Amniotic stem cell (primary cell): ENCODE measurements at places on chromosomes 1 and 21.

- no peak for DNase-seq
These were observed 13.6 kb downstream of the IPO9 start for GRCh38 chr1:201842472-201843027.

GRCh38 chr1:31984419-31985347 lies 29.0 kb upstream of the KHDRBS1 start:
- DNase-seq: no peak

GRCh38 chr1:11654939-11655808 lies 497 bp downstream of the FBXO44 start:
- no peak for DNase-seq

GRCh38 chr1:115065021-115065420 lies 24.3 kb downstream of the TSPAN2 start:
- no peak for DNase-seq

GRCh38 chr1:24540906-24541710 lies 14.8 kb upstream of the NCMAP start:
- peak; percentile 14 for DNase-seq

DNA sequence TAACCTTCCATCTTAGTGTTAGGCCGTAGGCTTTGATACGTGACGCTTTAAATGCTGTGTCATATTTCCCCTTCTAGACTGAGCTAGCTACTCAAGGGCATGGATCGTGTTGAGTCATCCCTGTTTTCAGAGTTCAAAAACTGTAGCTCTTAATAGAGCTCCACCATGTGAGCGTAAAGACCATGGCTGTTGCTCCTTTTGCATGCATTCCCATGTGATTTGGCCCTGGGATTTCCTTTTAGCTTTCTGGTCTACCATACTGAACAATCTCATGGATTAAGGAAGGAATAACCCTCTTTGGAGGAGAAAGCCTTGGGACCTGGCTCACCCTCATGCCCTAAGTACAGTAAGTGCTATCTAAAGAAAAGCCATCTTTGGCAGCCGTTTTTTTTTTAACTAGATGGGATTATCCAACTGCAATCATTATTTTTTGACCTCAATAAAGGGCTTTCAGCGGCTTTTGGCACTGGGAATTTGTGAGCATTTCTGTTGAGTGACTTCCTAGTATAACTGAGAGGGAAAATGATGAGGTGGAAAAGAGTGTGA lies 76.6 kb downstream of the PLPP3 start:
- DNase-seq: no peak

DNA sequence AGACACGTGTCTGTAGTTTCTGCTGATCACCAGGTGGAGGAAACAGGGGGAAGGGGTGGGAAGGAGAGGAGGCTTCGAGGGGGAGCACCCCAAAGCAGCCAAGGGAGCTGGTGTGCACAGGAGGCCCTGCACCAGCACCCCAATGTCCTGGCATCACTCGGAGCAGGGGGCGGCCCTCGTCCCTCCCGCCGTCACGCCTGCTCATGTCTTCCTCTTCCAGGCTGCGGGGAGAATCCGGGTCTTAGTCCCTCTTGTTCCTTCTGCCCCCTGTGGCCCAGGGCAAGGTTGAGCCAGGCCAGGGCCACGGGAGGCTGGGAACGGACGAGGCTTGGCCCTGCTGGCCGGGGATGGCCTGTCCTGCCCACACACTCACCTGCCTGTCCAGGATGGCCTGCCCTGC lies 21.4 kb upstream of the ARHGEF16 start:
- DNase-seq: no peak

- DNase-seq: no peak
These were observed 2.4 kb downstream of the HMGB4 start for GRCh38 chr1:33866281-33866680.

DNA sequence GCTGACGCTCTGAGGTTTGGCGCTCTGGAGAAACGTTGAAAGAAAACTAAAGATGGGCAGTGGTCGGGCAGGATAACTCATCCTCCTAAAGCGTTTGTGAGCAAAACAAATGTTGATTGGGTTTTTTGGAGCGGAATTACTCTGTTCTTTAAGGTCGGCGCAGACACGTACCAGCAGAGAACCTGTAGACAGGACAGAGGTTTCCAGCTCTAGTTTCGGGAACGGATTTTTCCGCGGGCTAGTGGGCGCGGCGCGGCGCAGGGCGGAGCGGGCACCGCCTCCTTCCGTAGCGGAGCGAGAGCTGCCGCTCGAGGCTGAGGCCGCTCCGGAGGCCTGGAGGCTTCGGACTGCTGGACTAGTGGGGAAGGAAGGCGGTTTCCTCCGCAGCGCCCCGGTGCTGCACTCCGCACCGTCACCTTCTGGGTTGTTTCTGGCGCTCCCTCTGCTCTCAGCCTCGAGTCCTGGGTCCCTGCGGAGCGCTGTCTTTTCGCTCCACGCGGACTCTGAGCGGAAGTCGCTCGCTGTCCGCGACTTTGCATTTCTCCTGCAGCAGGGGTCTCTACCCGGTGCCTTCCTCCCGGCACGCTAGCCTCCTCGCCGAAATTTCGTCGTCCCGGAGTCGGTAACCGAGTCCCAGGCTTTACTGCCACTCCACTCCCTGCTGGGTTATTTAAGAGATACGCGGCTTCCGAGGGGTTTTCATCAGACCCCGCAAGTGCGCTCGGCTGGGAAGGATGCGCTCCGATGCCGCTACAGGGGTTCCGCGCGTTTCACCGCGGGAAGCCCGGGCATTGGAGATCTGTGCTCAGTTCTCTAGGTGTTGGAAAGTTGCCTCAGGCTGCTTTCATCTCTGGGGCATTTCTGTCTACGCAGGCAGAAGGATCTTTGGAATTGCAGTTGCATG lies 7.0 kb downstream of the FOXD2 start:
- DNase-seq: no peak

GRCh38 chr1:221776495-221777301 lies 34.8 kb upstream of the DUSP10 start:
- no peak for DNase-seq

DNA sequence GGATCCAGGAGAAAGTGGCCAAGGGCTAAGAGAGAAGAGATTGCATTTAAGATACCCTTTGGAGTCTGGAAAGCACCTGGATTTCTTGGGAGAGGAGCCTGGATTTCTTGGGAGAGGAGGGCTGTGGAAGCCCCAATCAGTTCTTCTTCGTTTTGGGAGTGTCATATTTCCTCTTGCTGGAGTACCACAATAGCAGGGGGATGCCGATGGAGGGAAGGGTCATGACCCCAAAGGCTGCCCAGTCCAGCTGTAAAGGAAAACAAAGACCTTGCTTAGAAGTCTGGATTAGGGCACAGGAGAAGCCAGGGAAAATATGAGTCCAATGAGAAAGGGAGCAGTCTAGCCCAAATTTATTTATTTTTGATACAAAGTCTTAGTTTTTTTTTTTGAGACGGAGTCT lies 11.3 kb downstream of the SSR2 start:
- no peak for DNase-seq

DNA sequence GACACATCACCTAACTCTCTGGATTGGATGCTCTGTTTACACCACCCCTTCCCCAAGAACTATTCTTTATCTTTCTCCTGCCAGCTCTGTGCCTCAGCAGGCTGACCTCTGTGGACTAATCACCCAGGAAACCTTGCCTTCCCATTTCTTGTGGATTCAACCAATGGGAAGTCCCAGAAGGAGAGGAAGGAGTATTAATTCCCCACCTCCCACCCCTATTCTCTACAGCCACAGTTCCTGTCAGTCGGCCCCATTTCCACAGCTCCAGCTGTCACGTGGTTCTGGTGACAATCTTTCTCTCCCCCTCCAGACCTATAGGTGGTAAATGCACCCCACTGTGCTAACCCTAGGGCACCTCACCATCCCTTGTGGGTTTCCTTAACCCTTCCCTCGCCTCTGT lies 46.8 kb upstream of the SSBP3 start:
- no peak for DNase-seq

DNA sequence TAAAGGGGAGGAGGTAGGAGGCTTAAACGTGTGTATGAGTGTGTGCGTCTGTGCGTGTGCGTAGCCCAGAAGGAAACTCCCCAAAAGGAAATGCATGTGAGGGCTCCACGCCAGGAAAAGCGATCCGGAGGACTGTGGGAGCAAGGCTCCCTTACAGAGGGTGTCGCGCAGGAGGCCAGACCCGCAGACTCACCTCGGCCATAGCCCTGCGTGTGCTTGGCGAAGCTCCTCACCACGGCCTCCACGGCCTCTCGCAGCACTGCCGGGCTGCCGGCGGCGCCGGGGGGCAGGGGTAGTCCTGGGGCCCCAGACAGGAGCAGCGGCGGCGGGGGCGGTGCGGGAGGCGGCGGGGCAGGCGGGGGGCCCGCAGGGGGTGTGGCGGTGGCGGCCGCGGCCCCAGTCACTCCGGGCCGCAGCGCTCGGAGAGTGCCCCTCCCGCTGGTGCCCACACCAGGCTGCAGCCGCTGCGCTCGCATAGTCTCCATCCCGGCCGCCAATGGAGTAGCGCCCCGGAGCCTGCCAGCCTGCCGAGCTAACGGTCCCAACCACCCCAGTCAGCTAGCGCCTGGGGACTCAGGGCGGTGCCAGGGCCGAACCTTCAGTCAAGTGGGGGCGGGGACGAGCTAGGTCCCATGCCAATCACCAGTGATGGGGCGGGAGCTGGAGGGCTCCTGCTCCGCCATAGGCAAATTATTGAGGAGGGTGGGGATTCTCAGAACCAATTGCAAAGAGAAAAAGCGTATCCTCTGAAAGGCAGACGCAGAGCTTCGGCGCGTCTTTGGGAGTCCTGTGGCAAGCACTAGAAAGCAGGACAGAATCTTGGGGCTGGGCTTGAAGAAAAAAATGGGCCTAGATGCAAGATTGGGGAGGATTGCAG lies at the start of gene LIX1L:
LIX1L (minus strand) TSS at position 575 of the 877 bp plus-strand sequence; CDS start at position 485, 90 bp downstream.
- DNase-seq: peak; percentile 95

DNA sequence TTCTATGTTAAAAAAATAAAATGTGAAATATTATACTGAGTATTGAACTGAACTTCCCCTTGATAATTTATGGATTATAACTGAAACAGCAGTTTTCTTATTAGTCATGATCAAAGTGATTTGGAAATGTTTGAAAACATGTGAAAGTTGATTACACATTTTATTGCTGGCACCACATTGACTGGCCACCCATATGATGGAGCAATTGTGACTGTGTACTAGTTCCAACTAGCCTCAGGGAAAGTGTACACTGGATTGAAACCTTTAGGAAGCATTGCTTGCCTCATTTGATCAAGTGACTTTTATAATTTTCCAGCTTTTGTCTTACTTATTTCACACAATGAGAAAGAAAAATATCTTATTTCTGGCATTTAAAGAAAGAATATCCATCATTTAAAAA lies 128.0 kb upstream of the ADGRL2 start:
- no peak for DNase-seq

GRCh38 chr1:19606817-19607642 lies 37.1 kb upstream of the NBL1 start:
- DNase-seq: no peak

GRCh38 chr1:207045453-207045852 lies 5.6 kb downstream of the YOD1 start:
- no peak for DNase-seq

GRCh38 chr1:23530087-23530746 lies 816 bp downstream of the E2F2 start:
- DNase-seq: no peak

GRCh38 chr1:26359981-26360806 lies 6.3 kb upstream of the CRYBG2 start:
- no peak for DNase-seq

- no peak for DNase-seq
These were observed 60.9 kb downstream of the AK5 start for GRCh38 chr1:77342745-77343144.

DNA sequence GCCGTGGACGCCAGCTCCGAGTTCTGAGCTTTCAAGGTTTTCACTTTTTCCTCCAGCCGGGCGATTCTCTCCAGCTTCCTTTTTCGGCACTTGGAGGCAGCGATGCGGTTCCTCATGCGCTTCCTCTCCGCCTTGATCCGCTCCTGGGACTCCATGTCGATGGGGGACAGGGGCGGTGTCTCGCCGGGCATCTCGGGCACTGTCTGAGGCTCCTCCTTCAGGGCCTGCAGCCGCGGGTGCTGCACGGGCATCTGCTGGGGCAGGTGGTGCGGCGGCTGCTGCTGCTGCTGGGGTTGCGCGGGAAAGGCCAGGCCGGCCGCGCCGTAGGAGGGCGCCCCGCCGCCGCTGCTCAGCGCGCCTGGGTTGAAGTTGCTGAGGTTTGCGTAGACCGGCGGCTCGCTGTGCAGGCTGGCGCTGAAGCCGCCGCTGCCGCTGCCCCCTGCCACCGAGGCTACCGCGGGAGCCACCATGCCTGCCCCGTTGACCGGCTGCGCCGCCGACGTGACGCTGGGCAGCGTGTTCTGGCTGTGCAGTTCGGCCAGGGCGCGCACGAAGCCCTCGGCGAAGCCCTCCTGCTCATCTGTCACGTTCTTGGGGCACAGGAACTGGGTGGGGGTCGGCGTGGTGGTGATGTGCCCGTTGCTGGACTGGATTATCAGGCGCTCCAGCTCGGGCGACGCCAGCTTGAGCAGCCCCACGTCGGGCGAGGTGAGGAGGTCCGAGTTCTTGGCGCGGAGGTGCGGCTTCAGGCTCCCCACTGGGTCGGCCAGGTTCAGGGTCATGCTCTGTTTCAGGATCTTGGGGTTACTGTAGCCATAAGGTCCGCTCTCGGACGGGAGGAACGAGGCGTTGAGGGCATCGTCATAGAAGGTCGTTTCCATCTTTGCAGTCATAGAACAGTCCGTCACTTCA lies 1.4 kb downstream of the JUN start:
- no peak for DNase-seq

DNA sequence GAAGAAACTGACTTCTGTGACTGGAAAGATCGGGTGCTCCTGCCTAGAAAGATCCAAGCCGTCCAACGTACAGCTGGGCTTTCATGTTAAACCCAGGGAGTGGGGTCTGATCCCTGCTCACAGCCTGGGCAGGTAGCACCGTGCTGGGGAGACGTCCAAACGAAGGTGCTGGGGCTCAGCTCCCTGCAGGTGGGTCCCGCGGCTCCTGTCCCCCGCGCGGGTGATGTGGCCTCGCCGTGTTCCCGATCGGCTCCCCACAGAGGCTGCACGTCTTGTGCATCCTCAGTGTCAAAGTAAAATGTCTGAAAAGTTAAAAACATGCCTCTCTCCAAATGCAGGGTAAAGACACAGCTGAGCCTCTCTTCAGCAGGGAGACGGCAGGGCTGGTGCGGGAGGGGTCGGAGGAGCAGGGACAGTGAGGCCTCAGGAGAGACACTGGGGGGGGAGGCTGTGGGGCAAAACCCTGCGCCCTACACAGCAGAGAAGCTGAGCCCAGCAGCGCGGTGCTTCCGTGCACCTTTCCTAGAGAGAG lies 40.1 kb upstream of the COL6A2 start:
- no peak for DNase-seq

DNA sequence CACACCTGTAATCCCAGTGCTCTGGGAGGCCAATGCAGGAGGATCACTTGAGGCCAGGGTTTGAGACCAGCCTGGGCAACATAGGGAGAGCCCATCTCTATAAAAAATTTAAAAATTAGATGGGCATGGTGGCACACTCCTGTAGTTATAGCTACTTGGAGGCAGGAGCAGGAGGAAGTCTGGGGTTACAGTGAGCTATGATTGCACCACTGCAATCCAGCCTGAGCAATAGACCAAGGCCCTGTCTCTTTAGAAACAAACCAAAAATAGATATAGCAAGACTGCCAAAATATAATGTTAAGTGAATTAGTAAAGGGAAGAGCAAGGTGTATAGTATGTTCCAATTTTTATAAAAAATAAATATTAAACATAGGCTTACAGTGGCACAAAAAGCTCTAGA lies 28.8 kb downstream of the PLEKHO1 start:
- no peak for DNase-seq
